Stimulated activated CD8-positive, alpha-beta memory T cell treated with anti-CD3 and anti-CD28 coated beads, Interleukin-7, amount 100 ng/mL, for 48 hours (primary cell): ENCODE measurements at places on chromosomes 5 and 9.

- no peak for DNase-seq
Measured at GRCh38 chr9:98185021-98185567, 7.3 kb downstream of the CORO2A start.

- DNase-seq, result no peak
Measured at GRCh38 chr5:91787718-91788117, 404.6 kb upstream of the ARRDC3 start.

DNA sequence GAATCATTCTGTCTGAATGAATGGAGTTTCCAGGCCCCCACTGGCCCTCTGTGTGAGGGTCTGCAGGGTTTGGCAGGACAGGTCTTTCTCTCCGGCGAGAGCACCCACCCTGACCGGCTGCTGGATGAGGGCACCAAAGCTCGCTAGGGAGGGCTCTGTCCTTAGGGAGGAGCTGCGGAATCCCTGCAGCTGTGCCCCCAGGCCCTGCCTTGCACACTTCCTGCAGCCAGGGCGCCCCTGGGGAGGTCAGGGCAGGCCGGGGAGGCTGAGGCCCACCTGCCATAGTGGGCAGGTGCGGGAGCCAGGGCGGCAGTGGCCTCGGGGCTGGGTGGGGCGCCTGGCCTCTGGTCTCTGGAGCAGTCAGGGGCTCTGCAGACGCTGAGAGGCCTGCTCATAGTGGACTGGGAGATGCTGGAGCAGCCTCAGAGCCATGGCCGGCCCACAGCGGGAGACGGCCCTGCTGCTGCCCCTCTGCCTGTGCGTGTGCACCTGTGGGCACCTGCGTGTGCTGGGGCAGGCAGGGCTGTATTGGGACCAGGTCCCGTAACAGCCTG lies 36.1 kb downstream of the EXOC3 start:
- no peak for DNase-seq

DNA sequence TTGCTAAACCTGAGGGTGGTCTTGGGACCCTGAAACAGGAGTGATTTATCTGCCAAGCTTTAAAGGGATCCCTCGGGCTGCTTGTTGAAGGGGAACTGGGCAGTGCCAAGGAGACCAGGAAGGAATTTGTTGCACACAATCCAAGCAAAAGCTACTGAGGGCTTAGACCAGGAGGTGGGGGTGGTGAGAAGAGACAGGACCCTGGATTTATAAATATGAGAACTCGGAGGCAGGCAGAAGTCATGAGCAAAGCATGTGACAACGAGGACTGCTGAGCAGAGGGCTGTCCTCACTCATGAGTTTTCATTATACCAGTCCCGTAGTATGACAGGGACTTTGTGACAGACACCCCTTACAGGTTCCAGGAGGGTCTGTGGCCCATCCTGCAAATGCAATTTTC lies 237.3 kb downstream of the DRD1 start:
- no peak for DNase-seq

DNA sequence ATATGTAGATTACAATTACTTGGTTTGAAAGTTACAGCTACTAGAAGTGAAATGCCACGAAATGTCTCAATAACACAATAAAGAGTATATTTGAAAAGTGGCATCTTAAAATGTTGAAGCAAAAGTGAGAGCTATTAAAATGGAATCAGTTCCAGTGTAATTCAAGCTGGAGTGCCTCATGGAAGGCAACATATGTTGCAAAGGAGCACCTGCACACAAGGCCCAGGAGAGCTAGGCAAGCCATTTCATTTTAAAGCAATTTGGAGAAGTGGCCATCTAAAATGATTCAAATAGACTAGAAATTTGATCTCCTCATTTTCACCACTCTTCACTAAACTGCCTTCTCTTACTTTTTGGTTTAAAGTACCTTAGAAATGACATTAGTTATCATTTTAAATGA lies 167.8 kb downstream of the GABRB2 start:
- no peak for DNase-seq

- DNase-seq, result peak; percentile 69
Measured at GRCh38 chr5:181189363-181189961, 15.5 kb downstream of the TRIM7 start.

DNA sequence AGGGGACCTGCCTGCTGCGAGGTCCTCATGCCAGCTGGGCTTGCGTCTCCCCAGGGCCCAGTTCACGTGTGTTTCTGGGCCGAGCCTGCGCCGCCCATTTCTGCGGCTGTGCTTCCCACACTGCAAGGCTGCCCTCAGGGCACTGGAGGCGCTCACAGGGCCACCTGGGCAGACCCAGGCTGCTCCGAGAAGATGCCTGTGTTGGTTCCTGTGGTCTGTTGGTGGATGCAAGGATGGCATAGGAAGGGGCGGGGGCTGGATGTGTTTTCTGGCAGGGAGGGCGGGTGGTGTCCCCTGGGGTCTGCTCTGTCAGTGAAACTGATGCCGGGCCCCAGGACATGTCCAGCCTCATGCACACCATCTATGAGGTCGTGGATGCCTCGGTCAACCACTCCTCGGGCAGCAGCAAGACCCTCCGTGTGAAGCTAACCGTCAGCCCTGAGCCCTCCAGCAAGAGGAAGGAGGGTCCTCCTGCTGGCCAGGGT lies 25.9 kb downstream of the NKD2 start:
- DNase-seq, result no peak

DNA sequence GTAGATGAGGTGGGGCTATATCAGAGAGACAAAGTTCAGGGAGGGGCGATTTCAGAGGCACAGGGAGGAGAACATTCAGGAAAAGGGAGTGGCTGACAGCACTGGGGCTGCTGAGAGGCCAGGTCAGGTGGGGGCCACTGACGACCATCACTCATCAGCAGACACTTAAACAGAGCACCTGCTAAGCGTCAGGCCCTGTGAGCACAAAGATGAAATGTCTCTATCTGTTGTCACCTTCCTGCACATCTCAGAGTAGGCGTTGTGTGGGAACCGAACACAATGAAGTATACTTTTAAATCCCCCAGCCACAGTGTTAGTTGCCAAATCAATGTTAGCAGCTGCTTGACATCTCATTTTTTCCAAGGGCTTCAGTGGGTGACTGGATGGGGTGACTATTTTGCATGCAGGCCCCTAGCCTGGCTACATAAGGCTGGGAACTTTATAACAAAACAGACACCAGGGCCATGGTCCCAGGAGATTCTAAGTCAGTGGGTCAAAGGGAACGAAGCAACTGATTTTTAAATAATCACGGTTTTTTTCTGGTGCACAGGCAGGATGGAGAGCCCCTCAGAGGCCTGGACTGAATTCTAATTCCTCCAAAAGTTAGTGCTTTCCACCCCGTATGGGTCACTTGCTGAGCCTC lies 31.1 kb upstream of the ANKRD18A start:
- no peak for DNase-seq

DNA sequence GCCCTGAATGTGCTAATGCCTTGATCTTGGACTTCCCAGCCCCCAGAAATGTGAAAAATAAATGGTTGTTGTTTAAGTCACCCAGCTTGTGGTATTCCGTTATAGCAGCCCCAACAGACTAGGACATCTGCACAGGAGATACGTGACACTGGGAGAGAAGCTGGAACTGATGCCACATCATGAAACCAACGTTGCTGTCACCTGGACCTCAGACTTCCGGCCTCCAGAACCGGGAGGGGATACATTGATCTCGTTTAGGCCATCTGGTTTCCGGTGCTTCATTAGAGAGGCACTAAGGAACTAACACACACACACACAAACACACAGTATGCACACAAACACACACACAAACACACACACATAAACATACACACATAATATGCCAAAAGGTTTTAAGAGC lies 75.0 kb upstream of the ICE1 start:
- DNase-seq, result no peak

DNA sequence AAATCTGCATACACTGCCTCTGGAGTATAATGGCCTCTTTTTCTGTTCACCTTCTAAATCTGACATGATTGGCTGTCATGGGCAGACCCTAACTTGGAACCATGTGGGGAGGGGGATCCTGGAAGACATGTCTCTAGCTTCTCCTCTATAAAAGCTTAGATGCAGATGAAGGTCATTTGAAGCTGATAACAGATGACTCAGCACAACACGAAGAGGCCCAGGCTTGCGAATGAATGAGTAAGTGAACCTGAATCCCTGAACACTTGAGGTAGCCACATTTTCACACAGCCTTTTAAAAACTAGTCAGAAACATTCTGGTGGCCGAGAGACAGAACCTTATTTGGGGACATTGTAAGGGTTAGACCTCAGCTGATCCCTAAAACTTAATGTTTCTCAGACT lies 282.6 kb downstream of the ELAVL2 start:
- no peak for DNase-seq

DNA sequence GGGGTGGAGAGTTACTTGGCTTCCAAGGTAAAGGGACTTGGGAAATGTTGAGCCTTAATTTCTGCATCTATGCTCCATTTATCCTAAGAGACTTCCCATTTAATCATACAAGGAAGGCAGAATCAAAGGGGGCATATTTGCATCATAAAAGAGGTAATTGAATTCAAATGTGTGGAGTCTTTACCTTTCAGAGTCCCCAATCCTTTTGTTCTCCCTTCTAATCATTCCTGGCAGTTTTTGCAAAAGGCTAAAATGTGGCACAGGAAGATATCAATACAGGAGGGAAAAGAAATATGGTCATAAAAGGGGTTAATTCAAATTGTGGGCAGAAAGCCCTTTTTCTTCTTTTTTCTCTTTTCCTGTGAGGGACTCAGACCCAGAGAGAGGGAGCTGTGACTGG lies 69.5 kb downstream of the SFXN1 start:
- DNase-seq, result no peak

DNA sequence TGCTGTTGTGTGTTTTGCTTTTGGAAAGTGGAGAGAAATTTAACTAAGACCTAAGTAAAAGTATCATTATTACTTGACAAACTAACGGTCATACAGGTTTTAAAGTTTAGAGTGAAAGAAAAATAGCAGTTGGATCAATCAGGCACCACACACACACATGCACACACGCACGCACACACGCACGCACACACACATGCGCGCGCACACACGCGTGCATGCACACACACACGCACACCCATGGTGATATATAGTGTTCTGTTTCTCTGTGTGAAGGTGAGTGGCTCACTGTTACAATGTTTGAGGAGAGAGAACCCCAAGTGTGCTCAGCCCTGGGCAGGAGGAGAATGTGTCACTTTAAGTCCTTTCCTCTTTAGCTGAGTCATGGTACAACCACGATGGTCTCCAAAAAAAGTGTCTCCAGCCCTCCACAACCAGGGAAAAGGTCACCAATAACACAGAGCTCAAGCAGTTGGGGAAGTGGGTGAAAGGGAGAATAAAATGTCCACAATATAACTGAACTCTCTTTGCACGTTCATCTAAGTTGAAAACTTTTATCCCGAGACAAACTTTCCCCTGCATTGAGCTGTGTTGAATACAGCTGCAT lies 3.2 kb downstream of the ZNF366 start:
- no peak for DNase-seq

- DNase-seq, result no peak
Measured at GRCh38 chr5:157603333-157604190, 28.0 kb upstream of the ADAM19 start.

GRCh38 chr5:77859306-77859705 lies 83.2 kb upstream of the TBCA start:
- DNase-seq, result no peak

DNA sequence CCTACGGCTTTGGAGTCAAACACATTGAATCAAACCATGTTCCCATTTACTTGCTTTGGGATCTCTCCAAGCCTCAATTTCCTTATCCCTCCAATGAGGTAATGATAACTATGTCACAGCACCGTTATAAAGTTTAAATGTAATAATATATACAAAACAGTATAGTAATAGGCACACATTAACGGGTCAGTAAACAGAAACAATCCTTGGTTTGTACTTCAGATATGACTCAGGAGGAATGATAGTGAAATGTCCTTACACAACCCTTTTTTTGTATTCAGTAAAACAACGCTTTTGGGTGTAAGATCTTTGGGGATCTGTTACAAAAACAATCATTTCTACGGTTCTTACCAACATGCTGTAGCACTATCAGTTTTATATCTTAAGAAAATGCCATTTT lies 178.5 kb upstream of the GNA14 start:
- DNase-seq, result no peak

DNA sequence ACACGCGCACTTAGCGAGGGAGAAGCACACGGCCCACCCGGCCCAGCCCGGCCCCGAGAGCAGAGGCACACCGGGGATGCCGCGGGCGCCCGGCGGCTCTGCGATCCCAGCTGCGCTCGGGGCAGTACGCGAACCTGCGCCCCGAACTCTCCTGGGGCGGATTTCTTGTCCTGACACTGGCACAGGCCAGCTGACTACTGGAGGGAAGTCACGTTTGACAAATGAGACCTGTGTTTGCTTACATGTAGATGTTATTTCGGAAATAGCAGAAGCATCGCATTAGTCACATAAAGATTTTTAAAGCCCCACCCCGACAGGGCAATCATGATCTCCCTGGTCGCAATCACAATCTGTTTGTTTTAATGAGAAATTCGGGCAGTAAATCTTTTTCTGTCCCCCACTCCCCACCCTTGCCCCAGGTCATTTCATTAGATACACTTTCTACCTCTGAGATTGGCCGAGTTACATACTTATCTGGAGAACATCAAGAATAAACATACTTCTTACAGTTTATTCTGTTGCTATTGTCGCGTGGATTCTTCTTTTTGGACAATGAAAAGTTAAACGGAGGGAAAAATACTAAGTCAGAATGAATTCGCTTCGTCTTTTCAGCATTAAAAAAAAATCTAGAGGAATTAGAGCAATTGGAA lies 518.9 kb downstream of the CTNND2 start:
- DNase-seq, result no peak

DNA sequence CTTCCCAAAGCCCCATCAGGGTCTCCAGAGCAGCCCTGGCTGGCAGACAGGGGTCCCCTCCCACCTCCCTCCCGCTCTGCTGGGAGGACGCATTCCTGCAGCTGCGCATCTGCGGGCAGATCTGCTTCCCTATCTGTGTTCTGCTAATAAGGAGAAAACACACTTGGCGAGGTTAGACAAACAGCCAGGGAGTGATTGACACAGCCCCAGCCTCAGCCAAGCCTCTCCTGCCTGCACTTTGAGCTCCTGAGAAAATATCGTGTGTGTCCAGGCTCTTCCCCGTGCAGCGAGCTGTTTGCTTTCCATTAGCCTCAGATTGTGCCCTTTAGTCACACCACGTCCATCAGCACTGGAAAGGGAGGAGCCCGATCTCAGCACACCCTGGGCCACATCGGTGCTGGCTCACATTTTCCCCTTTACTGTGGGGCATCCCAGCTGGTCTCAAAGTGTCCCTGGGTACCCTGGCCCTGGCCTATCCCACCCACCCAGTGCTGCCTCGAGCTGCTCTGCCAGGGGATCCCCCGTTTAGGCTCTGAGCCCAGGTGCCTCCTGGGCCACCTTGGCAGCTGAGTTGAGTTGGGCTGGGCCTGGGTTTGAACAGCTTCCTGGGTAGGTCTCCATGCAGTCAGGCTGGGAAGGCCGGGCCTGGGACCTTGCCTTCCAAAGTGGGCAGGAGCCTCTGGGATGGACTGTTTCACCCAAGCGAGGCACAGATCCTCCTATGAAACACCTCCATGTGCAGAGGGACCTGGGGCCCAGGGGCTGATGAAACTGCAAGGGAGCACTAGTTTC lies 61.1 kb downstream of the BARX1 start:
- DNase-seq, result no peak

GRCh38 chr9:27866741-27867140 lies 293.5 kb upstream of the C9orf72 start:
- no peak for DNase-seq
